T-cell (primary cell): ENCODE measurements at places on chromosomes 7 and 10.
A peak's percentile ranks its signal among the peaks of the same experiment; 100 is the strongest.

DNA sequence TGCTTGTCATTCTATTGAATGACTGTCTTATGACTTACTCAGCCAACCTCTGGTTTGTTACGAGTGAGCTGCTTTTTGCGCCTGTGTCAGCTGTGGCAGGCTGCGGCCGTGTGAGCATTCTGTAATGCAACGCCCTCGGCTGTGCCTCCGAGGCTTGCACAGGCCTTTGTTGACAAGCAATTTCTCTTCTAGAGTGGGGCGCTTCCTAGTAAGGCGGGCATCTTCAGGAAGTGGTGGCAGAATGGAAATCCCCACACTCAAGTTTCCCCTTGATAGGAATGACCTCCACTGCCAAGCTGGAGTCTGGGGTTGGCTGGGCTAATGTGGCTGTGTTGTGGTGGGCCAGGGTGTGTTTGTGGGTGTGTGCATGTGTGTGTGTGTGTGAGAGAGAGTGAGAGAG lies 20.2 kb upstream of the TMEM178B start:
- no peak overlapping the region for H3K4me3 ChIP-seq
- H3K27me3 ChIP-seq, result no peaks in the 10 kb centered on the region
- peaks cover 14% of the 10 kb centered on the region for H3K4me1 ChIP-seq
- DNase-seq, result peak; percentile 59
- H3K27ac ChIP-seq, result peak overlapping the region; percentile 61

DNA sequence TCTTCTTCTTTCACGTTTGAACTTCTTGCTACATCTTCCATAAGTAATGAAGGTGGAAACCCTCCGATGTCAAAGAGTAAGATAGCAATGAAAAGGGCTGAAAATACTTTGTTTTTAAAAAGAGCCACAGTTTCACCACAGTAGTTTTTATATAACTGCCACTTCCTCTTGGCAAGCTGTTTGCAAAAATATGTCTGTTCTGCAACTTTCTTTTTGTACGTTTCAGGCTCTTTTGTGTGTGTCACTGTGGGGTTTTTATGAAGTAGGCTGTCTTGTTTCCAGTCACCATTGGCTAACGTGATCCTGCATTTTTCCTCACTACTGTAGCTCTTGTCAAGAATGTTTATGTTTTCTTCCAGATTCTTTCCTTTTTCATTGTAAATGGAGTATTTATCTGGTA lies 55.6 kb downstream of the SLC16A9 start:
- DNase-seq, result no peak
- no peak overlapping the region for H3K4me3 ChIP-seq
- no peak overlapping the region for H3K27ac ChIP-seq
- no peaks in the 10 kb centered on the region for H3K36me3 ChIP-seq

DNA sequence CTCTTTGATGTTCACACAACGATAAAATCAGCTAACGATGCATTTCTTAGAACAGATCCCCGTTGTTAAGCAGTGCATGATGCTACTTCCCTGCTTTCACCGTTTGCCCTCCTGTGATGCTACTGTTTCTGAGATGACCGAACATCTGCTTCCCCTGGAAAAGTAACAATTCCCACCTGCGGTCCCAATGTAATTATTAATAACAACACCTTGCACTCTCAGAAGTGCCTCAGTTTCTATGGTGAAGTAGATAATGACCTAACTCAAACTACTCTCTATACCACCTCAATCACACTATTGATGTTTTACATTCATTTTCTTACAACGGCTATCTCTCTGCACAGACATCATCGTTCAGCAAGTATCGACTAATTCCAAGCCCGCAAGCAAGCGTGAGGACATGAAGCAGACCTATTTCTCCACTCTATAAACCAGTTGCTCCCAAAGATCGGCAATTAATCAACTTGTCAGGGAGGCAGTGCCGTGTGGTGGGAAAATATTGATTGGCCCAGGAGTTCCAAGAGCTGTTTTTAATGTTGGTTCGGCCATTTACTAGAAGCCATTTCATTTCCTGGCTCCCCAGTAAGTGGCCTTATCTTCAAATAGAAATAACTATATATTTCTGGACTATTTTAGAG lies 42.7 kb downstream of the FAM107B start:
- no peak overlapping the region for H3K27ac ChIP-seq
- H3K4me1 ChIP-seq, result no peaks in the 10 kb centered on the region
- DNase-seq, result no peak
- no peak overlapping the region for H3K4me3 ChIP-seq

DNA sequence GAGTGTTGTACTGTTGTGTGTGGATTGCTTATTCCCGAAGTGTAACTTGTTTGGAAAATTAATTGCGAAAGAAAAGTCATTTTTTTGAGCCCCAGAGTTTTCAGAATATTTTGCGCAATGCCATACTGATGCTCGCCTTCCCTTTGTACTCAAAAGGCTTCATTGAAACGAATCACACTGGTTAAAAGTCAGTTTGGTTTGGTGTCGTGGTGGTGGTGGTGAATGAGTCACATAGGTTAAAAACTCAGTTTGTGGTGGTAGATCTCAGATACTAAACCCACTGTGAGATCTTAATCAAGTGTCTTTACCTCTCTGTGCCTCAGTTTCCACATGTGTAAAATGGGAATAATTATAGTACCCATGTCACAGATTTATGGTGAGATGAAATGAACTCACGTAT lies 61.1 kb upstream of the IL6 start:
- no peaks in the 10 kb centered on the region for H3K36me3 ChIP-seq
- peaks cover 6% of the 10 kb centered on the region for H3K27me3 ChIP-seq
- H3K4me1 ChIP-seq, result no peaks in the 10 kb centered on the region
- no peak overlapping the region for H3K27ac ChIP-seq
- DNase-seq, result no peak

- no peak overlapping the region for H3K27ac ChIP-seq
- no peaks in the 10 kb centered on the region for H3K4me1 ChIP-seq
- H3K4me3 ChIP-seq, result no peak overlapping the region
- no peak for DNase-seq
- no peaks in the 10 kb centered on the region for H3K27me3 ChIP-seq
- no peaks in the 10 kb centered on the region for H3K36me3 ChIP-seq
These were observed 178.5 kb downstream of the EBF3 start for GRCh38 chr10:129785536-129785981.

- H3K27me3 ChIP-seq, result no peaks in the 10 kb centered on the region
- no peaks in the 10 kb centered on the region for H3K36me3 ChIP-seq
- no peak overlapping the region for H3K27ac ChIP-seq
- no peaks in the 10 kb centered on the region for H3K4me1 ChIP-seq
- no peak overlapping the region for H3K4me3 ChIP-seq
- no peak for DNase-seq
These were observed 347.7 kb downstream of the PARD3 start for GRCh38 chr10:34467364-34467763.

- no peak for DNase-seq
- H3K4me3 ChIP-seq, result no peak overlapping the region
- no peak overlapping the region for H3K27ac ChIP-seq
- H3K4me1 ChIP-seq, result no peaks in the 10 kb centered on the region
- peaks cover 28% of the 10 kb centered on the region for H3K27me3 ChIP-seq
These were observed 6.3 kb downstream of the GHRHR start for GRCh38 chr7:30970074-30970473.

DNA sequence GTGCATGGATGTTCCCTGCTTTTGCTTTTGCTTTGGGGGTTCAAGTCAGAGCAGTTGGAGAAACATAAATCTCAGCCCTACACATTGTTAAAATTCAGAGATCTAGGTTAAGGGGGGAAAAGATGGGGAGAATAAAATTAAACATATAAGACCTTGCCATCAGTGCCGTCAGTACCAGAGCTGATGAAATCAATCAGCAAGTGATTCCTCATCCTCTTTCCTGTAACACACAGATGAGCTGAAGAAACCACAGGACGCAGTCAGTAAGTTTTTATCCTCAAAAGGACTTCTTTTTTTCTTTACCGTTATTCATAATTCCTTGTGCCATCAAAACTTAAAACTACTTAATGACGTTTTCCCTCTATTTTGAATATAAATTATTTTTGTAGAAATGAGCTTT lies 5.9 kb downstream of the HECW1 start:
- no peak for DNase-seq
- H3K4me3 ChIP-seq, result no peak overlapping the region
- H3K36me3 ChIP-seq, result no peaks in the 10 kb centered on the region
- H3K27ac ChIP-seq, result no peak overlapping the region

- H3K4me3 ChIP-seq, result no peak overlapping the region
- H3K4me1 ChIP-seq, result no peaks in the 10 kb centered on the region
- H3K27me3 ChIP-seq, result no peaks in the 10 kb centered on the region
- DNase-seq, result no peak
- no peaks in the 10 kb centered on the region for H3K36me3 ChIP-seq
These were observed 128.4 kb downstream of the ABCA13 start for GRCh38 chr7:48299580-48300169.

GRCh38 chr7:121730869-121731268 lies 142.1 kb upstream of the PTPRZ1 start:
- H3K36me3 ChIP-seq, result no peaks in the 10 kb centered on the region
- no peaks in the 10 kb centered on the region for H3K4me1 ChIP-seq
- no peak overlapping the region for H3K27ac ChIP-seq
- DNase-seq, result no peak
- no peaks in the 10 kb centered on the region for H3K27me3 ChIP-seq

DNA sequence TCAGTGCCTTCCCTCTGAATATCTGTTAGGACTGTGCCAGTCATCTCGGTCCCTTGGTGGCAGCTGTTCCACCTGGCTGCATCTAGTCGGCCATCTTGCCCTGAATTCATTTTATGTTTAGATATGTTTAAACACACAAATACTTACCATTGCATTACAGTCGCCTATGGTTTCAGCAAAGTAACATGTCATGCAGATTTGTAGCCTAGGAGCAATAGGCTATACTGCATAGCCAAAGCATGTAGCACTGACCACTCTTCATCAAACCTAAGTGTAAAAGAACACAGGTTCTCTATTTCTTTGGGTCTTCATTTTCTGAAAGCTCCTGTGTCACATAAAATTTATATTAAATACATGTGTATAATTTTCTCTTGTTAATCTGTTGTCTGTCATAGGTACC lies 118.9 kb upstream of the THSD7A start:
- H3K27me3 ChIP-seq, result no peaks in the 10 kb centered on the region
- H3K4me1 ChIP-seq, result no peaks in the 10 kb centered on the region
- no peak for DNase-seq
- no peaks in the 10 kb centered on the region for H3K36me3 ChIP-seq
- H3K27ac ChIP-seq, result no peak overlapping the region

GRCh38 chr10:85858776-85859515 lies 507.6 kb downstream of the GRID1 start:
- no peaks in the 10 kb centered on the region for H3K36me3 ChIP-seq
- DNase-seq, result no peak
- H3K27ac ChIP-seq, result no peak overlapping the region
- no peak overlapping the region for H3K4me3 ChIP-seq
- no peaks in the 10 kb centered on the region for H3K27me3 ChIP-seq
- H3K4me1 ChIP-seq, result no peaks in the 10 kb centered on the region

DNA sequence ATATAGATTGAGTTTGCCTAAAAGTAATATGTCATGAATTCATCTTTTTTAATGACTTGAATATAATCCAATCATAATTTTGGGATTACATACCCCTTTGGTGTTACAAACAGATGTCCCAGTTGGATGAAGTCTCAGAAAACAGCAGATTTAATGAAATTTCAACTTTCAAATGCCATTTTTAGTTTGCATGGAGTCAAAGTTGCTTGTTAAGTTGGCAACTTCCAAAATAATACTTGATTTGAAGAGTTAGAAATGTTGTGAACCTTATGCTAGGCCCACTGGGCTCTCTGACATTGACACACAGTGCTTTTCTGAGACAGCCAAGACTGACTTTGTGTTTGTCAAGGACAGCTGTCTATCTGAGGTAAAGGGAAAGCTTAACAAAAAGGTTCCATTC lies 248.1 kb downstream of the KIF20B start:
- no peak overlapping the region for H3K4me3 ChIP-seq
- no peaks in the 10 kb centered on the region for H3K4me1 ChIP-seq
- H3K27me3 ChIP-seq, result no peaks in the 10 kb centered on the region
- no peaks in the 10 kb centered on the region for H3K36me3 ChIP-seq

DNA sequence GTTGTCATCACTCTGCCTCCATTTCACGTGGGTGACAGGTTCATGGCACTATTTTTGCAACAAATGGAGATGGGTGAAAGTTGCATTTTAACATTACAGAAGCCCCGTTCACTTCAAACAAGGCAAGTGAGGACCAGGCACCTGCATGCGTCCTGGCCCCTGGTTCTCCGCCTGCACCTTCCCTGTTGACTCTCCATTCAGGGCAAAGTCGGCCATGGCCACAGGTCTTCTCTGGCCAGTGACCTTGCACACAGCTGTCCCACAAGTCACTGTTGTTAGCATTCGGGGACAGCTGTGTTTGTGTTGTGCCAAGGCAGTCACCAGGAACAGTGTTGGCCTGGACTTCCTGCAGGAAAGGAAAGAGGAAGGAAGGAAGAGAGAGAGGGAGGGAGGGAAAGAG lies 554.9 kb downstream of the TCERG1L start:
- no peak for DNase-seq
- no peak overlapping the region for H3K27ac ChIP-seq
- H3K27me3 ChIP-seq, result no peaks in the 10 kb centered on the region
- H3K4me1 ChIP-seq, result no peaks in the 10 kb centered on the region
- no peak overlapping the region for H3K4me3 ChIP-seq

GRCh38 chr7:42991913-42992591 lies 59.9 kb downstream of the MRPL32 start:
- H3K4me1 ChIP-seq, result no peaks in the 10 kb centered on the region
- DNase-seq, result no peak
- H3K36me3 ChIP-seq, result no peaks in the 10 kb centered on the region
- H3K27me3 ChIP-seq, result peaks cover 8% of the 10 kb centered on the region
- no peak overlapping the region for H3K4me3 ChIP-seq
- H3K27ac ChIP-seq, result no peak overlapping the region

DNA sequence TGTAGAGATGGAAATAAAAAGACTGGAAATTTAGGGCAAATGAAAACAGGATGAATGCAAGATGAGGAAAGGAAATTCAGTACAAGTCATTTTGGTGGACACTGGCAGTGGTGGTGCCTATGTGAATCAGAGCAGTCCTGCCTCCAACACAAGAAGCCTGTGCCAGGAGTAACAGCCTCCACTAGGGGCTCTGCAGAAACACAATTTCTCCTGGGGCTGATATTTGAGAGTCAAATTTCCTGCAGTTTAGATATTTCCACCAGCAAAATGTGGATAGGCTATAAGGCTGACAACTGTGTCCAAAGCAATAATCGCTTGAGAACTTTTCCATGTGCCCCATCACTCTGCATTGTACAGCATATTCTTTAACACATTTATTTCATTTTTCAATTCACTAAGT lies 4.7 kb upstream of the PLXDC2 start:
- H3K4me3 ChIP-seq, result no peak overlapping the region
- DNase-seq, result no peak
- H3K27me3 ChIP-seq, result peaks cover 15% of the 10 kb centered on the region
- H3K27ac ChIP-seq, result no peak overlapping the region
